ENCODE measurements at places on chromosomes 1 and 21.
A peak's percentile ranks its signal among the peaks of the same experiment; 100 is the strongest.

GRCh38 chr1:45410850-45411509 lies 70.7 kb upstream of the MUTYH start:
- DNase-seq = no peak

- DNase-seq = no peak
Observed at GRCh38 chr21:14943616-14944015, 121.2 kb downstream of the NRIP1 start.

- no peak for DNase-seq
Observed at GRCh38 chr1:210298296-210298695, 30.4 kb upstream of the HHAT start.

DNA sequence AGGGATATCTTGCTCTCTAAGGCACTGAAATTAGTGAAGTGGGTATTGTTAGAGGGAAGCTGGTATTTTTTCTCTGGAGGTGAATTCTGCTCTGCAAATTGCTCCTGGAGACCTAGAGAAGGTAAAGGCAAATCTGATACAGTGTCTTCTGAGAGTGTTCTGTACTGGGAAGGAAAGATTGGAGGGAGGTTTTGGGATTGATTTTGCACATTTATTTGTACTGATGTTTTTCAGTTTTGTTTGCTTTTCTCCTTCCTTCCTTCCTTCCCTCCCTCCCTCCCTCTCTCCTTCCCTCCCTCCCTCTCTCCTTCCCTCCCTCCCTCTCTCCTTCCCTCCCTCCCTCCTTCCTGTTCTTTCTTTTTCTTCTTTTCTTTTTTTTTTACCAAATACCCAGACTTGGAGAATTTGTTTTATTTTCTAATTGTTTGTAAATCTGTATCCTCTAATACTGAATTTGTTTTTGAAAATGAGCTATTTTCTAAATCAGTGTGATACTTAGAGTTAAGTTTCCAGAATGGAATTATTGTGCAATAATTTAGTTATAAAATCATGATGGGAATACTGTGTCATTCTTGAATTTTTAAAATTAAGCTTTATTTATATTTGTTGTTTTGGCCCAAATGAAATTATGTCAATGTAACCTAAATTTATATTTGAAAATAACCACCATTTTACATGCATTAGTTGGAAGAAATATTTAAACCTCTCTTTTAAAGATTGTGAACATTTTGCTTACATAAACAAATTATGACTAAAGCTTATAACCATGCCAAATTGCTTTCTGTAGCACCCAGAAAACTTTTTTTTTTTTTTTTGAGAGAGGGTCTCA lies 4.9 kb downstream of the CMPK1 start:
- no peak for DNase-seq

- DNase-seq = peak; percentile 49
Observed at GRCh38 chr21:44875316-44875700, 1.8 kb upstream of the PTTG1IP start.

- DNase-seq = peak; percentile 25
Observed at GRCh38 chr1:153678519-153679336, at the start of gene NPR1. Gene NPR1, plus strand, starts transcription at chr1:153678688. Its CDS starts 421 bp downstream, at chr1:153679109.

- no peak for DNase-seq
Observed at GRCh38 chr1:118082984-118083383, 102.0 kb downstream of the SPAG17 start.

DNA sequence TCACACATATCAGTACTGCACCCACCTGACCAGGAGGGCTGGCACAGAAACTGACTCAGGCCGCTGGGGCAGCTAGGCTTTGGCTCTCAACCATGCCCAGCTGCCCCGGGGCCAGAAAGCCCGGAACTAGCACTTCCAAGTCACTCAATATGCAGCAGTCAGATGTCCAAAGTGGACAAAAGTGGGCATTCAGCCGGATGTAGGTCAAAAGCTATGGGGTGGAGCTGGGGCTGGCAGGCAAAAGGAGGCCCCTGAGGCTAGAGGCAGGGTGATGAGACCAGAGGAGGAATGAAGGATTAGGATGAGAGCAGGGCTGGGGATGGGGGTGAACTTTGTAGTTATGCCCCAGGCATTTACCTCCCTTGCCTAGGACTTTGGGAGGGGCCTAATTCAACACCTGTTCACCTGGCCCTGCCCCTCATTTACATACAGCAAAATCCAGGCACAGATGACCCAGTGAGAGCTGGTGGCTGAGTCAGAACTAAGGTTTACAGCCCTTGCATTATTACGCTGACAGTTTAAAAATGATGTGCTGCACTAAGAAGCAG lies 30.7 kb upstream of the EDN2 start:
- DNase-seq = no peak

DNA sequence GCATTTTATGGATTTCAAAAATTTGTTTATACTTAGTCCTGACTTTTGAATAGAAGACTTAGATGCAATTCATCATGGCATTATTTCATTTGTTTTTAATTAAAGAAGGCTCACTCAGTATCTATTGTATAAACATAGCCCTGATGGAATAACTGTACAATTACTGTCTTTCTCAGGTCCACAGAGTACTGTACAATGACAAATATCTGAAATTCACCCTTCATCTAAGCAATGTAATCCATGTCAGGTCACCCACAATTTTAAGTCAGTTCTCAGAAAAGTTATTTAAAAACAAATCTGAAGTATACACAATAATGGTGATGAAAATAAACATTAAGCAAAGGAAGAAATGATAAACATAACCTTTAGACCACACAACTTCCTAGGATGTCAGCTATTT lies 311.9 kb downstream of the GRIK1 start:
- DNase-seq = peak; percentile 1

- no peak for DNase-seq
Observed at GRCh38 chr1:6181347-6181770, 1.2 kb upstream of the CHD5 start.

- peak; percentile 29 for DNase-seq
Observed at GRCh38 chr1:28301368-28302174, 27.3 kb upstream of the MED18 start.

- DNase-seq = peak; percentile 52
Observed at GRCh38 chr1:160997323-160998038, 23.5 kb downstream of the F11R start.

- peak; percentile 15 for DNase-seq
Observed at GRCh38 chr1:192709544-192709943, 73.6 kb downstream of the RGS13 start.

- DNase-seq = no peak
Observed at GRCh38 chr1:207277241-207277640, 44.2 kb upstream of the CD55 start.

DNA sequence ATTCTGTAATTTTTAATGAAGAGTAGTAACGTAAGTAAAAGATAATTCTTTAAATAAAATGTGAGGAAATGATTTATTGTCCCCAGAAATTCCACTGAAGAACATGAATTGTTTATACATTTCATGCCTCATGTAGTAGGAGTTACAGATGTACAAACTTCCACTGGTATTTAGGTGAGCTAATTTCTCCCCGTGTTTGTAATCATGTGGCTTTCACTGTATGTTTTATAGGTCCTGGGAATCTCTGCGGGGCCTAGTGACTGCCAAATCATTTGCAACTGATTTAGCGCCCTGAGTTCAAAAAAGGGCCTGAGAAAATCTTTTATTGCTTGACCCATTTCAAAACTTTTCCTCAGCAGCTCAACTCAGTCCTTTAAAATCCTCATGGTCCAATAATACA lies 30.5 kb upstream of the FASLG start:
- no peak for DNase-seq

DNA sequence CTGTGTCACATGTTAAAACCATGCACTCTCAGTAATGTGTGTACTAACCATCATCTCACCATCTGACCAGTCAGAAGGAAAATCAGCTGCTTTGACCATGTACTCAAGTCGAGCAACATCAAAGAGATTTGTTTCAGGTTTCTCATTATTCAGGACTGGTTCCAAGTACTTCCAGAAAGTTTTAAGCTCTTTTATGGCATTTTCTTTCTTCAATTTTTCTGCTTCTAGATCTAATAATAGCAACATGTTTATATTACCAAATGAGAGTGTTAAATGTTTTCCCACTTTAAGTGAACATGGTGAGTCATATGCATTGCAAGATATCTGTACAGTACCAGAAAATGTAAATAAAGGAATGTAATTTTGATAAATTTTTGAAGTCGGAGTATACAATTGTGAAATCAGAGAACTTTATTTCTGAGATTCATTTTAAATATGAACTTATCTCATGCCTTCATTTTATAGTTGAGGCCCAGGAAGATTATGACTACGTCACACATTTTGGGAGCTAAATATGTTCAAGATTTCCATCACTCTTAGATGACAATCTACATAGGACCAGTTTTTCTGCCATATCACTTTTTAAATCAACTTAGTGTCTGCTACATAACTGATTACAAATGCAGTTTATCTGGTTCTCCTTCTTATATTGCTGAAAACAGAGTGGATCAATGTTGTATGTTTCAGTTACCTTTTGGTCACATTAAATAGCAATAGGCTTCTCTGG lies 87.2 kb downstream of the SPAG17 start:
- peak; percentile 75 for DNase-seq

GRCh38 chr1:200180821-200181220 lies 153.3 kb downstream of the NR5A2 start:
- peak; percentile 44 for DNase-seq

DNA sequence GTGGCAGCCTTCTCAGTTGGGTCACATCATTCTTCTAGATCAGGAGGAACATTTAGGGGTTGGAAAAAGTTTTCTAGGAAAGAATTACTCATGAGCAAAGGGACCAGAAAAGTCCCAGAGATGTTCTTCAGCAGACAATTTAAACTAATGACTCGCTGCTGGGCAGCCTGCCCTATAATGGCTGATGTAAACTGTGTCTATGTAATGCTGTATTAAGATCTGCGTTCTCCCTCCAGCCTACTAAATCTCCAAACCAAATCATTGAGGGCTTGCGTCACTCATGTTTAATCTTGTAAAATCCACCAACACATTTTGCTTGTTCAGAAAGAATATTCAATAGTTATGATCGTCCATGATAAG lies 92.1 kb downstream of the LRRC8C start:
- DNase-seq = peak; percentile 93

DNA sequence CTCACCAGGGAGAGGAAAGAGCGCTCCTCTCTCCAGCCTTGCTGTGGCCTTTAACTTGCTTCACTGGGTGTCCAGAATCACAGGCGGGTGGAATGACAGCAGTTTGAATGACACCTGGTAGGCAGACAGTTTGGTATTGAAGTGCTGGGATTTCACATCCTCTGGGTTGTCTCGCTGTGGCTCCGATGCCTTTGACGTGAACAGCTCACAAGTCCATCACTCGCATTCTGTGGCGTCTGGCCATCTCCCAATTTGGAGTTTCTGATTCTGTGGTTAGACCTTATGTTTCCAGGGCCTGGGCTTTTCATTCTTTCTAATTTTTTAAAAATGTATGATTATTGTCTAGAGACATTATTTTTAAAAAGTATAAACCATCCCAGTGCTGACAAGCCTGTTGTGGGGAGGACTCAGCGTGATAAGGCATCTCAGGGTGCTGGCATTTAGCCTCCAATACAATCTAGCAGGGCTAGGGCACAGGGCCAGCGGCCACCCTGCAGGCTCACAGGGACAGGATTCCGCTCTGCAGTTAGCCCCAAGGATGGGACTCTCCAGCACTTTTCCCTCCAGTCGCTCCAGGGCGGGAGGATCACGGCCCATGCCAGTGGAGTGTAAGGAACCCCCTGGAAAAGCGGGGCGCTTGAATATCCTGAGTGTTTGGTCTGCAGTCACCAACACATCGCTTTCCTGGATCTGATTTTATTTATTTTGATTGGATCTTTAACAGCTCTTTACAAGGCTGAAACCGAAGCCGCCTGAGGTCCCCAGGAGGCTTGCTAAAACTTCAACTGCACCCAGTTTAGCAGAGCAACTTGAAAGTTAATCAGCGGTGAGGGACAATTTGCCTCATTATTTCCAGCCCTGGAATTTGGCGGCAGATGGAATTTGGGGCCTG lies 178.3 kb downstream of the TRABD2B start:
- DNase-seq = peak; percentile 81

GRCh38 chr1:204314171-204314892 lies 45.4 kb downstream of the PLEKHA6 start:
- no peak for DNase-seq

GRCh38 chr21:37849506-37850102 lies 66.7 kb downstream of the KCNJ6 start:
- peak; percentile 92 for DNase-seq

DNA sequence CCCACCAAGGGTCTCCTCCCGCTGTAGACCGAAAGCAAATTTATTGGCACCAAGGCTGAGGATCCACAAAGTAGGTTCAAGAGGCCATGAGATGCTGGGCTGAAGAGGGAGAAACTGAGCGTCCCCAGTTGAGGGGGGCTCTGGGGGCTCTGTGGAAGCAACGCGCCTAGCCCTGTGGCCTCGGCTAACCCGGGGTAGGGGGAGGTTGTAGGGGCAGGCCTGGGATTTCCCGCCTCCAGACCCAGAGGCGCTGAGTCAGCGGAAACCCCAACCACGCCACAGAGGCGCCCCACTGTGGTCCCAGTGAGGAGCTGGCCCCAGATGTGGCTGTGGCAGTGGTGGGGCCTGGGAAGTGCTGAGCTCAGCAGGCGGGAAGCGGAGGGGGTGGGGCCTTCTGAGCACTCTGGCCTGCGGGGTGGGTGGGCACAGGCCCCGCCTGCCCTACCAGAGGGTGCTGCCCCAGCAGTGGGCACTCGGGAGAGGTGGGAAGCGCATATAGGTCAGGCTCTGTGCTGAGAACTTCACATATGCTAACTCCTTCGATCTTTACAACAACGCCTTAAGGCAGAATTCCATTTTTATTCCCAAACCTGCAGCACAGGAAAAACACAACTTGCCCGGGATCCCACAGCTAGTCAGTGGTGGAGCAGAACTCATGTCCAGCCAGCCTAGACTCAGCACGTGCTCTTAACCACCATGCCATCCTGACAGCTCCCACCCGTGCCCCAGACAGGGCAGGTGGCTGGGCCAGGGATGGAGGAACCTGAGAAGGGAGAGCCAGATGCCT lies 1.5 kb upstream of the COL16A1 start:
- peak; percentile 90 for DNase-seq

DNA sequence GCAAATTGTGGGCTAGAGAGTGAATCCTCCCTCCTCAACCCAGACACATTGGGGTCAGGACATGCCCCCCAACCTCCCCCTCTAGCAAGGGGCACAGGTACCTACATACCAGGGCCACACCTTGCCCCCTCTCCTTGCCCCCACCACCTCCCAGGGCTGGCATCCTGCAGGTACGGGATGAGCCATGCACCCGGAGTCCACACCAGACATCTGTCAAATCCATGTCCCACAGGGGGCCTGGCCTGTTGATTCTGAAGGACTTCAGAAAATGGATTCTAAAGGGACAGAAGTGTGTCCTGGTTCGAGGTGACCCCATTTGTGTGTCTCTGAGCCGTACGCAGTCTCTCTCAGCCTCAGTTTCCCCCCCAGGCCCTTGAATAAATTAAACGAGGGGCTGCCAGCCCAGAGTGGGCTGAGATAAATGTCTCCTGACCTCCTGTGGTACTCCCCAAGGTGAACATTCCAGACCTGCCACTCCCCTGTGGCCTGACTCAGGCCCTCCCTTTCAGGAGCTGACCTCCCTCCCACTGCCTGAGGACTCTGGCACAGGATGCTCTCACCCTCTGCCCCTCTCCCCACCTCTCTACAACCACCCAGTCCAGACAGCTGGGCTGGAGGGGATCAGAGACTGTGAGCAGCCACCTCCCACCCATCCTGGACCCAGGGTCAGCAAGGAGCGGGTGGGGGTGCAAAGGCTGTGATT lies 94.5 kb downstream of the EPHB2 start:
- no peak for DNase-seq

- peak; percentile 81 for DNase-seq
Observed at GRCh38 chr1:201753492-201753891, 75.5 kb upstream of the IPO9 start.

GRCh38 chr1:44282704-44283426 lies 69.6 kb downstream of the DMAP1 start:
- DNase-seq = no peak
